ENCODE measurements at places on chromosomes 2 and 18.

GRCh38 chr2:100188326-100188725 is 45.9 kb upstream of the AFF3 start:
- no peak for DNase-seq

DNA sequence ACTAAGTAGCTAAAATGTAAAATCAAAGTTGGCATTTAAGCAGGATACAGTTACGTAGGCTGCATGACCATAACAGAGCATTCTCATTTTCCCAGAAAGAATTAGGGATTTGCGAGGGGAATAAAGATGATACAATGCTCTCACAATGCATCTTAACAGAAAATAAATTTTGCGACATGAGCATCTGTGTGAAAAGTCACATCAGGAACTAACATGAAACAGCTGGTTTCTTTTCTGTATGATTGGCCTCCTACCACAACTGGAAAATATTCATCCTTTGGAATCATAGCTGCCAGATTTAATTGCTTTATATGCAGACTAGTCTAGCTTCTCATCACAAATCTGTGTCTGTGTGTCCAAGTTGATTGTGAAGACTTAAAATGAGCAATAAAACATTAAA is 66.0 kb downstream of the KCTD18 start:
- no peak for DNase-seq

DNA sequence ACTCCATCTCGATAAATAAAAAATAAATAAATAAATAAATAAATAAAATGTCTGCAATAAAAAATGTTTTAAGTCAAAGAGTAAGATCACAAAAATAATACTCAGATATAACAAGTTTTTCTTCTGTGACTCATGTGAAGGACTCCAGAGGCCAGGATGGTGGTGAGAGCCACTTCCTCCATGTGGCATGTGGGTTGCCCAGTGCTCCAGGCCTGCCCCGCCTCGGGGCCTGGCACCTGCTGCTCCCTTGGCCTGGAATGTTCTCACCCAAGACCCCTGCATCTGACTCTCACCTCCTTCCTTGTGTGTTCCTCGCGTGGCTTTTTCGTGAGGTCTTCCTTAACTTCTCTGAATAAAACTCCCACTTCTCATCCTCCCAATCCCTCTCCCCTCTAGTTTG is 77.4 kb upstream of the LDLRAD4 start:
- no peak for DNase-seq

GRCh38 chr2:155141418-155141817 is 442.9 kb downstream of the KCNJ3 start:
- no peak for DNase-seq

GRCh38 chr2:227376656-227377396 is 2.3 kb downstream of the TM4SF20 start:
- no peak for DNase-seq

- DNase-seq = no peak
Observed at GRCh38 chr2:64975232-64975821, 13.9 kb upstream of the SLC1A4 start.

DNA sequence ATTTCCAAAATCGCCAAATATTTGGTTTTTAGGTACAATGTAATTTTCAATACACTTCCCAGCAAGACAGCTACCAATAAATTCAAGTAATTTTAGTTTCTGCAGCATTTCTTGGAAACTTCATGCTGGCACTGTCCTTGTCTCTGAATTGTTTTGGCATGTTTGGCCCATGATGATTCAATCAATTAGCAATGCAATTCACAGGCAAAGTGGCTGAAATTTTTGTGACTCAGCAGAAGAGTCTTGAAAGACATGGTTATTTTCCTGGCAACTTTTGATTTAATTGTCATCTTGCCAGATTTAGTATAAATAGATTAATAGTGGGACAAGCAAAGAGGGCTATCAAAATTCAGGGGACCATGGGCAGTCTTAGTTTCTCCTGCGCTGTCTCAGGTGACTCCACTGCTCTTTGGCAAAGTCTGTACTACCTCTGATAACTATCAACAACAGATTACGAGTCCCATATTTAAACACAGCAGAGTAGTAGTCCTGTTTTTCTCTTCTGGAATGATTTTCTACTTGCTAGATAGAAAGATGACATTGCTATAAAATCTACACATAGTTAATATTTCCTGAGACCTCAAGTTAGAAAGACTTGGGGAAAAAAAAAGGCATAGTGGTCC is 88.9 kb upstream of the CYP26B1 start:
- no peak for DNase-seq

GRCh38 chr2:20595439-20596192 is 55.3 kb downstream of the HS1BP3 start:
- no peak for DNase-seq

- no peak for DNase-seq
Observed at GRCh38 chr18:51503351-51503750, 305.9 kb upstream of the MEX3C start.

- no peak for DNase-seq
Observed at GRCh38 chr2:24892928-24893327, 27.1 kb downstream of the ADCY3 start.

DNA sequence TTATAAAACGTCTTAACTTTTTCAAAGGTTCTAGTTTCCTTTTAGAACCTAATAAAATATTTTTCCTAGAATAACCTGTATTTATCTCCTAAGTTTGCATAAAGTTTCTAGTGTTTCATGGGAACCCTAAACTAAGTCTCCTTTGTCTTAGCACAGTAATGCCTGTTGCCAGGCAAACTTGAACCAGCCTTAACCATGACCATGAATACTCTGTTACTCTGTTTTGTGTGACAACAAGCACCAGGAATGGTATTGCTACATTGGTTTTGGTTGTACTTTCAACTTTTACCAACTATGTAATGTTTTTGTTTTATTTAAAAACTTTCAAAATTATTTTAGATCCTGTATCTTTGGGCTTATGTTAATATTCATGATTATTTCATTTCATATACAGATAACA is 137.6 kb downstream of the CERS6 start:
- no peak for DNase-seq

DNA sequence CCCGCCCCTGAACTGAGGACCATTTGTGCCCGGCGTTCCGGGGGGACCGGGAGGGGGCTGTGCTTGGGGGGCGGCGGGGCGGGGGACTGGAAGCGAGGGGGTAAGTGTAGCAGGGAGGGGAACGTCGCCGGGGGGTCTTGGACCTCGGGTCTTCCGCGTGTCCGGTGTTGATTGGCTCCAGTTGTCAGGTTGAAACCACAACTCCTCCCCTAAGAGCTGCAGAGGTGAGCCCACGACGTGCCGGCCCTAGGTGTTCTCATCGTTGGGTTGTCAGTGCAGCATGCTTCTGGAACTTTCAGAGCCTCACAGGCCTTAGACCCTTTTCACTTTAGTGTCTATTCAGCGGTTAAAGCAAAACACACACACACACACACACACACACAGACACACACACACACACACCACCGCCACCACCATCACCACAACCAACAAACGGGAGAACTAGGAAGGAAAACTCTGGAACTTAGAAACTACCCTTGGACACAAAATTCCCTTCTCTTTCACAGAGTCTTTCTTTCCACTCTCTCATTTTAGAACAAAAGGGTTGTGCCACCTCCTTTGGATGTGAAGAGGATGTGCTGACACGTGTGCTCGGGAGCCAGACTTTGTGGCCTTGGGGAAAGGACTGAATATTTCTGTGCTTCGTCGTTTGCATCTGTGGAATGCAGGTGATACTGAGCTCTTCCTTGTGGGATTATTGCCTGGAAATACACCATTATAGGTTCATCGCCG is 6.7 kb upstream of the DLX2 start:
- DNase-seq = no peak

- DNase-seq = no peak
Observed at GRCh38 chr2:234514099-234514498, 17.2 kb upstream of the ARL4C start.

DNA sequence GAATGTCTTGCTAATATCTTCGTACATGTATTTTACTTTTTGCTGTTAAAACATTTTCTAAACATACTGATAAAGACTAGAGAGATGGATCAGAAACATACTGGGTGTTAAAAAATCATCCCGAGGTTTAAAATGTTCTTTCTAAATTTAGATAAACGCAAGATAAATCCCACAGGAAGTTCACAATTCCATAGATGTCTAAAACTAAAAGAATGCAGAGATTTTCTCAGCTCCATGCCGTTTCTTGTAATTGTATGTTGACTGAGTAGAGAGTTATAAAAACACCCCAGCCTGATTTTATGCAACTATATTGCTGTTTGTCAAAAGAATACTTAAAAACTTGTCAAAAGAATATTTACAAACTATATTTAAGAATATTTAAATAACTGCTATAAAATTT is 455.7 kb downstream of the ARHGAP15 start:
- no peak for DNase-seq

GRCh38 chr2:72051971-72052505 is 95.6 kb downstream of the CYP26B1 start:
- no peak for DNase-seq

- no peak for DNase-seq
Observed at GRCh38 chr2:98467082-98467536, 22.5 kb downstream of the INPP4A start.

DNA sequence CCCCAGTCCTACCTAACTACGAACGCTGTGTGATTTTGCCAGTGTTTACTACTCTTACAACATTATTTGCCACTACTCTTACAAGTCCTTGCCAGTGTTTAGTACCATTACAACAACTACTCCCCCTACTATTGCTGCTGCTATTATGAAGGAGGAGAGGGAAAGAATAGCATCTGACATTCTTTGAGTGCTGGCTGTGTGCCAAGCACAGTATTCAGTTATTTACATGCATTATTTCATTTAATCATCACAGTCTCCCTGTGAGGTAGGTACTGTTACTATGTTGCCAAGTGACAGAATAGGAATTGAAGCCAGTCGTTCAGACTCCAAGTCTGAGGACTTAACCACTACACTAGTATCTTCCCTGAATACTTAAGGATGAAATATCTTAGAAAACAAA is 185.9 kb upstream of the FOSL2 start:
- DNase-seq = no peak

DNA sequence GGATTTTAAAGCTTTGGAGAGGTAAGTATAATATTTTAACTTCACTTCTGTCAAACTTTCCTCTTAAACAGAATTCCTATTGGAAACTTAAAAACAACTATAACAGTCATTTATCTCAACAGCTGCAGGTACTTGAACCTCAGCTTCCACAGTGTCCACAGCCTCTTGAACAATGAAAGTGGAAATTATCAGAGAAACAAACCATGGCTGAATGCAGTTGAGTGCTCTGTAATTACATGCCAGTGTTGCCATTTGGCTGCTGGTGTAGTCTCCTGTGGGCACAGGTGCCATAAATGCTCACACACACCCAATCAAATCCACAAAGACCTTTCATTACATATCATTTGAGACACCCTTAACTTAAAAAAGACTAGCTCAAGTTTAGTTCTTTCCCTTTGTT is 125.1 kb downstream of the CPS1 start:
- no peak for DNase-seq
